ENCODE measurements at places on chromosomes 1 and 21.

- DNase-seq: peak; percentile 80
Measured at GRCh38 chr1:8394456-8395321, 76.8 kb downstream of the SLC45A1 start.

DNA sequence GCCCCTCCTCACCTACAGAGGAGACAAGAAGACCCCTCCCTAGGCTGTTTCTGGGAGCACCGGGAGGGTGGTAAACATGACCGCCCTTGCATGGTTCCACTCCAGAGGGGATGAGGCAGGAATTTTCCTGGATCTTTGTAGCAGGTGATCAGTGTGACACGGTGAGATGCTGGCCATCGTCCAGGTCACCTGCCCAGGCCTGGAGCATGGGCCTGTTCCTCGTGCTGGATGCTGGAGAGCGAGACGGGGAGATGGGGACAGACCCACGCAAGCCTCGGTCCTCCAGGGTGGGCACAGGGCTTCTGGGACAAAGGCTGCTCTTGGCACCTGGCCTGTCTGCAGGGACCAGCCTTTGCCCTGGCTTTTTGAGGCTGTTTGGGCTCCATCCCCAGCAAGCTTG, 46.2 kb downstream of the DMRTB1 start:
- DNase-seq: no peak

DNA sequence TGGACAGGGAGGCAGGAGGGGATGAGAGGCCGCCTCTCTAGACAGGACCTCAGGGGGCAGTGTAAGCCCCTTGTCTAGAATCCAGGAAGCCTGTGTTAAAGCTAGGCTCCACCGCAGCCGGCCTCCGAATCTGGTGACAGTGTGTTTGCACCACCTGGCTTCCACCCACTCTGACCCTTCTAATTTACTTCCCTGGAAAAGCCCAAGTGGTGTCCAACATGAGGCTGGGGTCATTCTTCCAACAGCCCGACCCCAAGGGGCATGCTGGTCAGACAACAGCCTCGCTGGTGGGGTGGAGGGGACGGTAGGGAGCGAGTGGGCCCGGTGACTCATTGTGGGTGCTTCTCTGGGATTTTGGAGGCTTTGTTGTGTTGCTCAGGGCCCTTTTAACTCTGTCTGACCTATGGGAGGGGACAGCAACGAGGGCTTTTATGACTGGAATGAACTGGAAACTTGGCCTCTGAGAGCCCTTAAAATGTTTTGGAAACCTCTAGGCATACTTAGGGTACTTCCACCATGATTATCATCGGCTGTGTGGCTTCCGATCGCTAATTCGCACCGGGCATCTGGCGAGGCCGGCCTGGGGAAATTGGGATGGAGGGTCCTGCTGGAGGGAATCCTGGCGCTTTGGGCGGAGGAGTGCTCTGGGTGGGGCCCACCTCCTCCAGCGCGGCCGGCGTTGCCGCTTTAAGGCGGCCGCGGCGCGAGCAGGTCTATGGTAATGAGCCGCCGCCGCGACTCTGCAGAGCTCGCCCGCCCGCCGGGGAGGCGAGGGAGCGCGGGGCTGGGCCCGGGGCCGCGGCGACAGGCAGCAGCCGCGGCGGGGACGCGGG, at the start of gene CELSR2:
TSS of gene CELSR2 (plus strand) at position 743 of the 833 bp plus-strand sequence. CDS start 541 bp downstream, outside the sequence.
- no peak for DNase-seq

- no peak for DNase-seq
Measured at GRCh38 chr1:197553281-197553680, 222.0 kb downstream of the DENND1B start.

GRCh38 chr1:26696654-26697430, 1.0 kb downstream of the ARID1A start:
- DNase-seq: no peak

GRCh38 chr1:226366290-226366689, 41.6 kb downstream of the PARP1 start:
- DNase-seq: no peak

GRCh38 chr21:31220575-31220974, 123.5 kb downstream of the TIAM1 start:
- DNase-seq: no peak

GRCh38 chr1:6448749-6449631, 17.0 kb downstream of the TNFRSF25 start:
- DNase-seq: no peak

GRCh38 chr1:166297993-166298392, 131.2 kb upstream of the FAM78B start:
- no peak for DNase-seq

DNA sequence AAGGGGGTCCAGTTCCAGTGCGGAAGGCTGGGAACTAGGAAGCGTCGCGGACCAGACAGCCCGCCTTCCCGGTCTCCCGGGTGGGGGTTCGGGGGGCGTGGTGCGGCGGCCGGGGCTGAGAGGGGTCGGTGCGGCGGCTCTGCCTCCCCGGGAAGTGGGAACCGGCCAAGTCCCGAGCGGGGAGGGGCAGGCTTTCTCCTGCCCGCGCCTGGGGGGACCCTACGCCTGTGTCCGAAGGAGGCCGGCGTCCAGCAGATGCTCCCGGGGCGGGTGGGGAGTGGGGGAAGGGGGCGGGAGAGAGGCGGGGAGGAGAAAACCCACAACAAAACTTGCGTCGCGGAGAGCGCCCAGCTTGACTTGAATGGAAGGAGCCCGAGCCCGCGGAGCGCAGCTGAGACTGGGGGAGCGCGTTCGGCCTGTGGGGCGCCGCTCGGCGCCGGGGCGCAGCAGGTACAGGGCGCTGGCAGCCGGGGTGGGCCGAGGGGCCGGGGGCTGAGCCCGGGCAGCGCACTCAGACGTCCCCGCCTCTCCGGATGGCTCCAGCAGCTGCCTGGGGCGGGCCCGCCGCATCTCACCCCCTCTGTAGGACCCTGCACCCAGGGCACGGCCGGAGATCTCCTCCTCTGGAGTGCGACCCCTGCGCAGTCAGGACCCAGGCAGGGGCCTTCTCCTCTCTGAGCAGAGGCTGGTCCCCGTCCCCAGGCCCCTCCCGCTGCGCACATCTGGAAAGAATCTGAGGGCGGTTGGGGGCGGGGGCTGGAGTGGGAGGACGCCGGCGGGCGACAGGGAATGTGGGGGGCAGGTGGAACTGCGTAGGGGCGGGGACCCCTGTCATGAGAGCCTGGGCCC, at the start of gene PODN:
TSS of gene PODN (plus strand) at position 355 of the 849 bp plus-strand sequence. CDS start 7,643 bp downstream, outside the sequence.
- no peak for DNase-seq

GRCh38 chr1:2099886-2100779, 49.9 kb downstream of the PRKCZ start:
- no peak for DNase-seq

DNA sequence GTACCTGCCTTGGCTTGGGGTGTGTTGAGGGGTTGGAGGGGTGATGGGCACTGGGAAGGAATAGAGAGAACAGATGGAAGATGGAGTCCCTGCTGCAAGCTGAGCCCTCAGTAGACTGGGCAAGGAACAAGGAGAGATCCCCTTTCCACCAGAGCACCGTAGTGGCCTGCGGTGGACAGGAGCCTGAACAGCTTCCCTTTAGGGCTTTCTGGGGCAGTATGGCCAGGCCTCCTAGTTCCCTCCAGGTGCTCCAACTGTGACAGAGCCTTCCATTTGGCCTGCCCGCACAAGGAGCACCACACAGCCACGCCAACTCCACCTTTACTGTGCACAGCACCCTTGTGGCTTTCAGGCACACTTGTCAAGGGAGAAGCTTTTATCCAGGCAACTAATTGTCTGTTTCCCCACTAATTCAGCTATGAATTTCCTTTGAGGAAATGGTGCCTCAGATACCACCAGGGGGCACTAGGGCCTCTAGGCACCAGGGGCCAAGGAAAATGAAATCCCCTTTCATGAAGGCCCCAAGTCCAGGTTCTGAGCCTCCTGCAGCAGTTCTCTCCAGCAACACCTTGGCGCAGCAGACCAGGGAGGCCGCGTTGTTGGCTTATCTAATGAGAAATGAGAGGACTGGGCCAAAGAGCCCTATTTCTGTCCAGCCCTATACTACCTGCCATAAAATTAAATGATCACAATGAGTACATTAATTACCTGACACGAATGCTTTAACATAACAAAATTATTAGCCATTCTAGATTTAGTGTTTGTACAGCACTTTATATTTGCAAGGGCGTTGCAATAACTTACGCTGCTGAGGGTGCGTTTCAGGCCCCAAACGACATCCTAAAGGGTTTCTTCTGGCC, 23.1 kb upstream of the ERI3 start:
- DNase-seq: peak; percentile 14

GRCh38 chr1:161079436-161080110, 9.8 kb downstream of the NECTIN4 start:
- DNase-seq: no peak

DNA sequence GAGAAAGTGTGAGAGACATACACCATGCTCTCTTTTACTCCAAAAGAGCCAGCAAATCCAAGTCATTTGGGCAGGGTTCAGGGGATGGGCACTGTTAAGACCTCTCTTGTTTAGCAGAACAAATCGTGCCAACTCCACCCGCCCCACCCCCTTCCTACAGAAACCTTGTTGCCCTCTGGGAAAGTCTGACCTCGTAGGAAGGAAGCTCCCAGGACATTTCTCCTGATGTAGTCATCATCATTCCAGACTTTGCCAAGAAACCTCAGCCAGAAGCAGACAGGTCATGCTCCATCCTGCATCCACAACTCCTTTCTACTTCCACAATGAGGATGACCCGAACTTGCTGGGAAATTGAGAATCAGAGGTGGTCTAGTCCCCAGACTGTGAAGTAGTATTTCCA, 57.7 kb downstream of the UBE2T start:
- DNase-seq: peak; percentile 42

- DNase-seq: no peak
Measured at GRCh38 chr1:173572201-173572873, 30.5 kb downstream of the SLC9C2 start.

DNA sequence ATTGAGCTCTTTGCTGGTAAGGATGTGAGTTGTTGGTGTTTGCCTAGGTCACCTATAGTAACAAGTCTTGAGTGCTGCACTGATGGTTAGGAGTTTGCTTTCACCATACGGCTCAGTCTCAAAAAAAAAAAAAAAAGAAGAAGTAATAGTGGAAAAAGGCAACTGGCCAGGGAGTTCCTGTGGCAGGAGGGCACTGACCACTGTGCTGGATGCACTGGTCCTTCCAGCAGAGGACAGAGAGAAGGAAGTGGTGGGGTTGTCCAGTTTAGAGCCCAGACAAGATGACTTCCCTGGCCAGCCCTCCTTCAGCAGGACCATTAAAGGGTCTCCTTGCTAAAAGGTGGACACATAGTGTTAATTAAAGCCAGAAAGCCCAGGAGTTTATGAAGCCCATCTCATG, 11.9 kb upstream of the PTCH2 start:
- no peak for DNase-seq

Data from AG09309 (cell line).